ENCODE measurements at places on chromosomes 1 and 21. TPM values are rescaled to one million over a fixed set of nuclear protein-coding genes. Genes with fewer than 3 reads are reported as not detected.

The ADORA1 gene
- 0.19 TPM for total RNA-seq

The OR14K1 gene
- total RNA-seq = not detected

The TENT5C gene
- 0.51 TPM for total RNA-seq

The TNNT2 gene
- not detected for total RNA-seq

The GLMP gene
- 48.3 TPM for total RNA-seq

The PDC gene
- total RNA-seq = not detected

The C1QB gene
- not detected for total RNA-seq

Measured in dermis blood vessel endothelial cell (primary cell).